ENCODE measurements at places on chromosomes 11 and 22.
A peak's percentile ranks its signal among the peaks of the same experiment; 100 is the strongest.

DNA sequence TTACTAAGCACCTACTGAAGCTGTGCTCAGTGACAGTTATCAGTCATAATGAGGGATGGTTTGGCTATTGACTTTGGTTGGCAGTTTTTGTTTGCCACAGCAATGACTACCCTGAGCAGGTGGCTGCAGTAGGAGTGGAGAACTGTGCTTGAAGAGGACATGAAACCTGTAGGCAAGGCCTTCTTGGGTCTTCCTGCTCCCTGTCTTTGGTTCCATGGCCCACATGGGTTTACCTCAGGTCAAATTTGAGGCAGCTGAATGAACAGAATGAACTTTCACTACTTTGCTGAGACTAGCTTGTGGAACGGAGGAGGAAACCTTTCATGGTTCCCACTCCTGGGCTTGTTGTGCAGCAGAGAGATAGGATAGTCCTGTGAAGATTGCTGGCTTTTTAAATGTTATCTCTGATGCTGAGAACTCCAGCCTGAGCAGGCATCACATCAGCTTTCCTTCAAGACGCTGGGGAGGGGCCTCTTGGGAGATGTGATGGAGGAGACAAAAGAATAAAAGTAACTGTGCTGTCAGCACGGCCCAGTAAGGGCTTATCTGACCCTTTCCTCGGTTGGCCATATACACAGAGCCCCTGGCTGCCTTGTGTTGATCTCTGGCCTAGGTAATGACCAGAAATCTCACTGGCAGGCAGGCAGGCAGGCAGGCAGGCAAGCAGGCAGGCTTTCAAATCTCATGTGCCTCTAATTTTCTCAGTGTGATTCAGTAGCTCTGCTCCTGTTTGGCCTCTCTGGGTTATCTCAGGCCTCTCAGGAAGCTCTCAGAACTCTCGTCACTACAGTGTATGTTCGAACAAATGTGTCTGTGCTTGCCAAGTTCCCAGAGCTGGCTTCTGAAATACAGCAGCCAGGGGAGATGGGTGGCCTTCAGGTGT, 12.0 kb downstream of the STIM1 start:
- no peak for DNase-seq

GRCh38 chr11:130425156-130425555, 3.3 kb downstream of the ADAMTS8 start:
- no peak for DNase-seq

GRCh38 chr11:94472916-94473799, 20.5 kb downstream of the MRE11 start:
- no peak for DNase-seq

- DNase-seq = no peak
Observed at GRCh38 chr11:108672113-108672512, 7.2 kb downstream of the DDX10 start.

DNA sequence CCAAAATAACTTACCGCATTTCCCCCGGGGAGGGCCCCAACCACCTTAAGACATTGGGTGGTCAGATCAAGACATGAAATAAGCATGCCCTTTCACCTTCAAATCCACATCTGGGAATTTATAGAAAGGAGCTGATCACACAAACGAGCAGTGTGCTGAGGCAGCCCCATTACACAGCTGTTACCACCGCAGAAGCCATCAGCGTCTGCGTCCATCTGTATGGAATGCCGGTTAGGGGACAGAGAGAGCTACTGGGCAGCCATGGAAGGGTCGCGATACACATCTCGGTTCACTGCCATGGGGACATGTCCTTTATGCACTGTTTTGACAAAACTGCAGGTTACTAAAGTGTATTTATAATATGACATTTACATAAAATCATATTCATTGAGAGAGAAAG, 105.1 kb upstream of the LMO1 start:
- no peak for DNase-seq

- no peak for DNase-seq
Observed at GRCh38 chr11:76337923-76338322, 43.0 kb downstream of the THAP12 start.

DNA sequence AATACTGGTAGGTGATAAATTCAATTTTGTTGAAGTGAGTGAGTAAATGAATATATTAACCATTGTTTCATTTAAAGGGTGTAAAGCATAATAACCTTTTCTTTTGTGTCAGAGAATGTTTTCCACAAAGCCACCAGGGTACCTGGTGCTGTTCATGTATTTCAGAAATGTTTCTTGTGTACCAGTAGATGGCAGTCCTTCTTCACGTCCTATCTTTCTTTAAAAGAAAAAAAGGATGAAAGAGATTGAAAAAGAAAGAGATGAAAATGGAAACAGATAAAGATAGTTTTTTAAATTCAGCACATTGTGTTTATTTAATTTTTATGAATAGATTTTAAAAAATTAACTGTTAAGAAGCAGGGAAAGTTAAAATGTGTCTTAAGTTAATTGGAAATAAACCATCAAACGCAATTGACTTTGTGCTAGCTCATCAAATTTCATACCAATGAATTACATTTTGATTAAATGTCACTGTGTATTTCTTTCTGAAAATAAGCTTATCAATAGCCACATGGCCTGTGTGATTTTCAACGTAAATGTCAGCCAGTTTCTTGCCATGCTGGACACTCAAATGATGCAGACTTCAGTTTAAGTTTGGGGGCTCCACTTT, 65.5 kb upstream of the CHORDC1 start:
- DNase-seq = no peak

GRCh38 chr11:85028329-85029101, 598.6 kb downstream of the DLG2 start:
- DNase-seq = no peak

DNA sequence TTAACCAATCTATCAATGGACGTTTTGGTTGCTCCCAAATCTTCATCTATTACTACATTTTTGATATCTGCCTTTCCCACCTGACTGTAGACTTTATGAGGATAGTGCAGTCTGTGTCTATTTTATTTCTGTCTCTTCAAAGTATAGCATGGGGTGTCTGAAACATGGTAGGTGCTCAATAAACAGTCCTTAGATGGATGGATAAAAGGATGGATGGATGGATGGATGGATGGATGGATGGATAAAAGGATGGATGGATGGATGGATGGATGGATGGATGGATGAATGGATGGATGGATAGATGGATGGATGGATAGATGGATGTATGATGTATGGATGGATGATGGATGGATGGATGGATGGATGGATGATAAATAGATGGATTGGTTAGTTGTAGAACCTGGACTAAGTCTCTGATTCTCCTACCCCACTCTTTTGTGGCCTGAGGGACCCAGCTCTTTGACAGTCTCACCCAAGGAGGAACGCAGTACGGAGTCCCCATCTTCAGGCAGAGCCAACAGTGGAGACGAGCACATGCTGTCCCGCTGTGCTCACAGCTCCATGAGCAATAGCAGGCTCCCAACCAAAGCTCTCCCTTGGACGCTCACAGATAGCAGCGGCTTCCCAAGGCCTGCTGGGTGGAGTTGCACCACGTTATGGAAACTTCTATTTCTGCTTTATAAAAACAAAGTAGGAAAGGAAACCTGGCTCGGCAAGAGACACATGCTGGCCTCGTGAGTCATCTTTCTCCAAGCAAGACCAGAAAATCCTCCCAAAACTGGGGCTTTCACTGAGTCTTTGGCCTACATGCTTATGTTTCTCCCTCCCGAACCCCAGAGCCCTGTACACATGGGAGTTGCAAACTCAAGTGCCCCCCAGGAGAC, 448.0 kb downstream of the MIAT start:
- DNase-seq = peak; percentile 83

- no peak for DNase-seq
Observed at GRCh38 chr11:83473743-83474142, 187.6 kb upstream of the CCDC90B start.

DNA sequence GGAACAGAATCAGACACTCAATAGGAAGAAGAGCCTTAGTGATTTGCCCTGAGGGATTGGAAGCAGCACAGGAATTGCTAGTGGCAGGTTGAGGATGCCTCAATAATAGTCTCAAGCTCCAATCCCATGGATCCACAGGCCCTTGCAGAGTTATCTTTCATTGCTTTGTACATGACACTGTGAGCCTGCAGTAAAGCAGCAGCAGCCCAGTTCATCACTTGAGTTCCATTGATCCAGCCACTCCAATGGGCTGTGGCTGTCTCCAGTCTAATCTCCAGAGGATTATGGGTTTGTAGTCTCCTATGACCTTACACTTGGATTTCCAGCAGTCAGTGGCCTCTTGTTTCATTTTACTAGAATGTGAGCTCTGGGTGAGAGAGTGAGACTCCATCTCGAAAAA, 45.4 kb downstream of the AAMDC start:
- no peak for DNase-seq

All from amniotic stem cell (primary cell).